NCI-H1436 treated with DMSO at 0.1 percent for 48 hours (cell line): ENCODE measurements at places on chromosomes 5 and 9.

DNA sequence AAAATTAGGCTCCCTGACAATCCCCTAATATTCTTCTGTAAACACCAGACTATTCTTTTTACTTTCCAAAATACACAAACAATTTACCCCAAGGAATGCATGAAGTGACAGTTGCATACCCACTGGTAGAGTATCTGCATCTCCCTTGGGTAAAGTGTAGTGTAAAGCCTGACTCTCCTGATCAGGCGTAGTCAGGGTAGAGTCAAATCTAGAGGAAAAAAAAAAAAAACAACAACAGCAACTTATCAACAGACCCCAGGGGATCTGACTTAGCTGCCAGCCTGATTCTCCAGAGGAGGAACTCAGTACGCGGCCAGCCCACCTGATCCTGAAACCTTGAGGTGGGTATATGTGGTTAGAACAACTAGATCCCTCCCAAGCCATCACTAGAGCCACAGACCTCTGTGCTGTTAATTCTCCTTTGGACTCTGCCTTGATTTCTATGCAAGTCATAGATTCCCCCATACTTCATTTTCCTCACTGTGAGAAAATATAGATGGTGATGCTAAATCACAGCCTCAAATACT is 61.0 kb downstream of the ZNF608 start:
- no peak for DNase-seq

- DNase-seq = no peak
These were observed 32.5 kb downstream of the THBS4 start for GRCh38 chr5:80067531-80068245.

DNA sequence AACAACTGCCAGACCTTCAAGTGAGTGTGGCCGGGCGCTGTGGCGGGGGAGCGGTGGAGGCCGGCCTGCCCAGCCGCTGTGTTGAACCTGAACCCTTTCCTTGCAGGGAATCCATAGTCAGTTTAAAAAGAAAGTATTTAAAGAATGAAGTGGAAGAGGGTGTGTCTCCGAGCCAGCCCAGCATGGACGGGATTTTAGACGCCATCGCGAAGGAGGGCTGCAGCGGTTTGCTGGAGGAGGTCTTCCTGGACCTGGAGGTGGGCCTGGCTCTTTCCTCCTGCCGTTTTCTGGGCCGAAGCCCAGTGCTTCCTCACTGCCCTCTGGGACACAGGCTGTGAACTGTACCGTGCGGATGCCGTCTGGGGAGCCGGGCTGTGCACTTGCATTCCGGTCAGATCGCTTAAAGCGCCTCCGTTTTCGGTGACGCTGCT is 19.1 kb downstream of the EXOC3 start:
- no peak for DNase-seq

GRCh38 chr9:19186232-19186631 is 44.3 kb upstream of the DENND4C start:
- no peak for DNase-seq

DNA sequence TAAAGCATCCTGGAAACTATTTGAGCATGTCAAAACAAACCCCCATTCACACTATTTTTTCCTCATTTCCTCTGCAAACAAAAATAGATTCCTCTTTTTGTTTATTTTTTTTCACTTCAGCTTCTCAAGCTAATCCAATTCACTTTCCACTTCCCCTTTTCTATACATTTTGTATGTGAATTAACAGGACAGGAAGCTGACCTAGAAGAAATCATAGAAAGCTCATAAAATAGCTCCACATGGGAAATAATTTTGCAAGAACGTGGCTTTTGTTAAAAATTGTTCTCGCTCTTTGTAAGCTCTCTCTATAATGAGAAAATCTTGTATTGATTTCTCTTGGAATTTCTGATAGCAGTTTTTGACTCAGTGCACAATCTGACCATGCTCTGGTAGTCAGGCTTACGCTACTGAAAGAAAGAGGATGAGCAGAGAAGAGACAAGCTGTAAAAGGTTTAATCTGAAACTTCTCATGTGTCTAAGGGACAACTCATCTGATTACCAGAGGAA is 215.8 kb downstream of the ADAMTS12 start:
- no peak for DNase-seq

DNA sequence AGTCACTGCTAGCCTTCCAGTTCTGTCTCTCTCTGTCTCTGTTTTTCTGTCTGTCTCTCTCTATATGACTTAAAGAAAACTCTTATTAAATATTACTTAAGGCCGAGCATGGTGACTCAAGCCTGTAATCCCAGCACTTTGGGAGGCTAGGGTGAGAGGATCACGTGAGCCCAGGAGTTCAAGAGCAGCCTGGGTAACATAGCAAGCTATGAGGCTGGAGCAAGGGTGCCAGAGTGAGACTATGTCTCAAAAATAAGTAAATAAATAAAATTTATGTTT is 1.7 kb upstream of the GBGT1 start:
- DNase-seq = no peak

DNA sequence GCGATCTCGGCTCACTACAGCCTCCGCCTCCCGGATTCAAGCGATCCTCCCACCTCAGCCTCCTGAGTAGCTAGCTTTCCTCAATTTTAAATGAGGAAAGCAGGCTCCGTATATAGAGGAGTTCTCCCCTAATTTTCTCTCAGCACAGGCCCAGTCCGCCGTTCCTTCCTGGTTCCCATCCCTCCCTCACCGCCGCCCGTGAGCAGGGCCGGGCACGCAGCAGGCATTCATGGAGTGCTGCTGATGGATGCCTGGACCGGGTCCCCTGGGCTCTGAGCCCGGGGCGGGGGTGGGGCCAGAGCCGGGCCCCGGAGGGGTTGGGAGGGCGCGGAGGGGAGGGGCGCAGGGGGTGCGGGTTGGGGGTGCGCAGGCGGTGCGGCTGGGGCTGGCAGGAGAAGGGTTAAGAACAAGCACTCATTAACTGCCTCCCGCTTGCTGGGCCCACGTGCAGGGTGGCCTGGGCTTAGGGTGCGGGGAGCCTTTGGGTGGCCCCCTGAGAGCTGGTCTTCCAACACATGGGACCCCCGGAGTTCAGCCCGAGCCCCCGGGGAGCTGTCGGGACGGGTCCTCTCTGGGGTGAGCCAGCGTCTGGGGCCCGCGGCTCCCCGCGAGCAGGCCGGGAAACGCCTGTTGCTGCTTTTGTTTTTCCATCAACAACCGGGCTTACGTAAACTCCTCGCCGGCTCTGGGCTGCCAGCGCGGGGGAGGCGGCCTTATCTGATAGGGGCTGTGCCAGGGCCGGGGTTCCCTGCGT is 33.7 kb downstream of the LHX2 start:
- no peak for DNase-seq

DNA sequence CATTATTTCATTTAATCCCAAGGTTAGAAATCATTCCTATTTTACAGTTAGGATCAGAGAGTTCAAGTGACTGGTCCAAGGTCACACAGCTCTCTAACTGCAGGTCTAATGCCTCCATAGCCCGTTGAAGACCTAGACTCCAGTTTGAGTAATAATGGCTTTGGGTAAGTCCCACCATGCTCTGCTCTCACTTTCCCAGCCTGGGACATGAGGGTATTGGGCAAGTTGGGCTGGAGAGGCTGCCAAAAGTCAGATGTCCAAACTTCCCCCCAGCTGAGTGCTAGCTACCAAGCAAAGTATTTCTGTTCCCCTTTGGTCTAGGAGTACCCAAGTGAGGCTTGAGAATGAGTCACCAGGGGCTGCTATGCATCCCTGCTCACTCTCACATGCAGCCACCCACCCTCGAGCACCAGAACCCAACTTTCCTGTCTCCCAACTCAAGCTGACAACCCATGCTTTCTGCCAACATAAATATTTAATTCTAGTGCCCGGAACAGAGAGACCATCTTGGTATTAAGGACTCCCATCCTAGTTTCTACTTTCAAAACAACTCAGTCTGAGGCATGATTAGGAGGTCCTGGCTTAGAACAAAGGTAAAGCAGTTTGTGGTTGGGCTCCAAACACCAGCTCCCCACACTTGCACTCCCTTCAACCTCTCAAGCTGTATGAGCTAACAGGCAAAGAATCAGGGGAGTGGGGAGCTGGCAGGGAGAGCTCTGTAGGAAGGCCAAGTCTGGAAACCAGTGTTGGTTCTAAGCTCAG is 236.5 kb upstream of the TRIM32 start:
- no peak for DNase-seq

GRCh38 chr9:83266666-83267496 is 203.9 kb upstream of the RASEF start:
- DNase-seq = no peak

DNA sequence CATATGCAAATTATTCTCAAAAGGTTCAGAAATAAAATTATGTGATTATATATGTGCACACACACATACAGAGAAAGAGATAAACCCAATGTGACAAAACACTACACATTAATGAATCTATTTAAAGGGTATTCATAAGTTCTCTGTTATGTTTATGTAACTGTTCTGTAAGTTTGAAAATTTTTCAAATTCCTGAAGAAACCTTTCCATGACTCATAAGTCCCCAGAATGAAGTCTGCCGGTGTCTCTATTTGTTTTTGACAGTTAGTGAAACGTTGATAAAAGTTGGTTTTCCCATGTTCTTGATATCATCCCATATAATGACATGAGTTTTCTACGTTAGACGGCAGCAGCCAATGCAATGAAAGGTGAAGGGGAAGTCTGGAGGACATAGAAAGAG is 199.5 kb upstream of the PUM3 start:
- DNase-seq = no peak
